ENCODE measurements at places on chromosomes 7 and 10.

- DNase-seq, result no peak
Observed at GRCh38 chr7:714251-714671, 12.2 kb upstream of the DNAAF5 start.

GRCh38 chr10:85859859-85860258 lies 506.7 kb downstream of the GRID1 start:
- DNase-seq, result no peak

DNA sequence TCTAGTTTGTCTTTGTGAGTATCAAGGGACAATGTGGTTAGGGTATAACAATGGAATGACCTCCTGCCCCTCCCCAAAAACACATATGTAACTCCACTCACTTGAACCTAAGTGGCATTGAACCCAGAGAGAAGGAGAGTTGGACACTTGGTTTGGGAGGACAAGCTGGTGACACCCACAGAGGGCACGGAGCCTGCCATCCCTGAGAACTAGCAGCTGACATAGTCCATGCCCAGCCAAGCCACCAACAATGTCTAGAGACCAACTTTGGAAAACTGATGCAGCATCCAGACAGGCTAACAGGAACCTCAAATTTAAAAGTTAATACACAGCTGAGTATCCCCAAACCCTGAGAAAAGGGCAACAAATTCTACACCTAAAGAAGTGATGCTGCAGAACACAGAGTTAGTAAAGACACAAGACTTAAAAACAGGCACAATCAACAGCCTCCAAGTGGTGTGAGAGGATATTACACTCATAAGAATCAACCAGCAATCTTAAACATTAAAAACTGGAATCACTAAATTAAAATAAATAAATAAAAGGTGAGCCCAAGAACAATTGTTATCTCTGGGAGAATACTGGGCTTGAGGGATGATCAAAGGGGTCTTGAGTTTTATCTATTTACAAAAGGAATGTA lies 27.2 kb downstream of the NUDCD3 start:
- DNase-seq, result no peak

DNA sequence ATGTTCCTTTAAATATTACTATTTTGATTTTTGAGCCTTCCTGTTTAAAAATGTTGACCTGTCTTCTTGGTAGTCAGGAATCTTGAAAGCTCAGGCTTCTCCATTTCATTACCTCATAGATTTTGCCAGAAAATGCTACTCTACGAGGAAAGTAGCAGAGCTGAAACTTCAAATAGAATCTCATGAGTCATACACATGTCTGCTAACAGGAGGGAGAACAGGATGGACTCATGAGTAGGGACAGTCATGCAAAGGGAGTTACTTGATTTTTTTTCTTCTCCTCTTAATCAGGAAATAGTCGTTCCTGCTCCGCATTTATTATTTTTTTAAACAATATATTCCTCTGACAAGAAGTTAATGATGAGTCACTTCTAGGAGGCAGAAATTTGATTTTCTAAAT lies 37.0 kb upstream of the MINDY3 start:
- no peak for DNase-seq

GRCh38 chr10:71191019-71191418 lies 21.4 kb upstream of the UNC5B start:
- DNase-seq, result no peak

- no peak for DNase-seq
Observed at GRCh38 chr7:132817949-132818348, 241.7 kb upstream of the PLXNA4 start.

DNA sequence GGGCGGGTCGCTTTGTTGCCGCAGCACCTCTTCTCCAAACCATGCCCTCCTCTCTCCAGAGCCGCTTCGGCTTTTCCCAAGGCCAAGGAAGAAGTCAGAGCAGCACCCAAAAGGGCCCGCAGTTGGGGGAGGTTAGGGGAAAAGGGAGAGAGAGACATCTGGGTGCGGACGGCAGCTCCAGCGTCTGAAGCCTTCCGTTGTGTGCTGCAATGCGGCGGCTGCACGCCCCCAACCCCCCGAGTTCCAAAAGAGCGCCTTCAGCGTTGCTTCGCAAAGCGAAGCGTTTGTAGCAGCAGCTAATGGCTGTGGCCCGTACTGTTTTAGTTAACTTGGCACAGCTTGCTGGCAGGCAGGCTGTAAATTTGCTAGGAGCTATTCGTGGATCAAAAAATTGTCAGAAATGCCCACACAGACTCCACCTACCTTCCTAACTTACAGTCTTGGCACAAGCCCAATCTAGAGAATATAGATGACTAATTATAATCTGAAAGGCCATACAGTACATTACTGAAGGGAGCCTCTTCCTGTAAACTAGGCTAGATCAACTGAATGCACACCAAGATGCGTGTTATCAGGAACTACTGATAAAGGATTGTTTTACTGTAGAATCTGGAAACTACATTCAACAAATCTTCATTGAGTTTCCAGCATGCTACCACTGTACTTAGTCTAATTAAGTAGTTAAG lies 1.1 kb upstream of the KBTBD2 start:
- peak; percentile 50 for DNase-seq

GRCh38 chr7:17043012-17043877 lies 161.5 kb upstream of the AGR3 start:
- DNase-seq, result no peak

DNA sequence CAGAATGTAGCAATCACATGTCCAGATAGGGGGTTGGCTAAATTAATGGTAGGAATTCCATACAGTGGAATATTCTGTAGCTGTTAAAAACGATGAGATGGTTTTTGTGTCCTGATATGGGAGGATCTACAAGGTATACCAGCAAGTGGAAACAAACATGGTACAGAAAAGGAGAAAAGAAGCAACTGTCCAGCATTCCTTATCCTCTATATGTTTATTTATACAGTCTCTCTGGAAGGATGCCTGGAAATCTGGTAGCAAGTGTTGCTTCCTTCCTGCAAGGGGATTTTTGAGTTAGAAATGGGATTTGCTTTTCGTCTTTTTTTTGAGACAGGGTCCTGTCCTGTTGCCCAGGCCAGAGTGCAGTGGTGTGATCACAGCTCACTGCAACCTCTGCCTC lies 19.3 kb downstream of the IL15RA start:
- DNase-seq, result no peak

DNA sequence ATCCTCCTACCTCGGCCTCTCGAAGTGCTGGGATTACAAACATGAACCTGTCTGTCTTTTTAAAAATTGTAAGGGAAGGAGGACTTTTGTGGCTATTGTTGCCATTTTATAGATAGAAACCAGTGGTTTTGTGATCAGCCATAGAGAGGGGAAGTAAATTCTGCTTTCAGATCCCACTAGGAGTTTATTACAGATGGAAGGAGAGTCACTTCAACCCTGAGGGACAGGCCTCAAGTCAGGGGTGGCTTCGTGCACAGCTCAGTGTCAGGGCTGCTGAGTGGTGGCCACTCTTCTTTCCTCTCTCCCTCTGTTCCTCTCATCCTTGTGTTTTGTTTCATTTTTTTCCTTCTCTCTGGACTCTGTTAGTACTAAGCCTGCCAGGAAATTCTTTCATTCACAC lies 60.8 kb downstream of the OGDH start:
- DNase-seq, result no peak

GRCh38 chr7:139108266-139109187 lies 993 bp downstream of the ZC3HAV1 start:
- peak; percentile 30 for DNase-seq

GRCh38 chr7:138382862-138383565 lies 77.0 kb upstream of the TRIM24 start:
- no peak for DNase-seq

- DNase-seq, result no peak
Observed at GRCh38 chr10:126147866-126148587, 240.2 kb downstream of the ADAM12 start.

DNA sequence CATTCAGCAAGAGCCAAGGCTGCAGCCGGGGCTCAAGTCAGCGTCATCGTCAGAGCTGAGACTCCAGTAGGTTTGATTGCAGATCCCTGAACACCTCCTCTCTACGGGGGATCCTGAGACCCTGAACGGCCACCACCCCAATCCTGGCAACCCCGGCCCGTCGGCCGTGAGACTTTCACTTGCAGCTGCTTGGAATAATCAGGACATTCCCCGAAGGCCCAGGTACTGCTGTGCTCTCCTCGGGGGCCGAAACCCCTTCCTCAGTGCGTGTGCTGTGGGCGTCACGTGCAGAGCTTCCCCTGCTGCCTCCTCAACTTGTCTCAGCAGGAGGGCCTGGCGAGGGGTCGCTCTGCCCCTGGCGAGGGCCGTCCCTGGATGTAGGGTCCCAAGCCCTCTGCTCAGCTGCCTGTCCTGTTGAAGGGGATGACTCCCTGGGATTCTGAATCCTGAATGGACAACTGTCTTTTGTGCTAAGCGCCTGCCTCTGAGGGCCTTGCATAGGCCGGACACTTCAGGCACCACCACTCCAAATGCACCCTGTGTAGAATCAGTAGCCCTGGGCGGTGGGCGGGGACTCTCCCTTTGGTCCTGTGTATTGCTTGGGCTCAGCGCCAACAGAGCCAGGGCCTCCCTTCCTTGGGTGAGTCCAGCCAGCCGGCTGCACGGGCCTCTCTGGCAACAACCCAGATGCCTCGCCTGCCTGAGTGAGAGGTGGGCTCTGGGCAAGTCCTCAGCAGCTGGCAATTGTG lies 63.8 kb upstream of the EBF3 start:
- no peak for DNase-seq

DNA sequence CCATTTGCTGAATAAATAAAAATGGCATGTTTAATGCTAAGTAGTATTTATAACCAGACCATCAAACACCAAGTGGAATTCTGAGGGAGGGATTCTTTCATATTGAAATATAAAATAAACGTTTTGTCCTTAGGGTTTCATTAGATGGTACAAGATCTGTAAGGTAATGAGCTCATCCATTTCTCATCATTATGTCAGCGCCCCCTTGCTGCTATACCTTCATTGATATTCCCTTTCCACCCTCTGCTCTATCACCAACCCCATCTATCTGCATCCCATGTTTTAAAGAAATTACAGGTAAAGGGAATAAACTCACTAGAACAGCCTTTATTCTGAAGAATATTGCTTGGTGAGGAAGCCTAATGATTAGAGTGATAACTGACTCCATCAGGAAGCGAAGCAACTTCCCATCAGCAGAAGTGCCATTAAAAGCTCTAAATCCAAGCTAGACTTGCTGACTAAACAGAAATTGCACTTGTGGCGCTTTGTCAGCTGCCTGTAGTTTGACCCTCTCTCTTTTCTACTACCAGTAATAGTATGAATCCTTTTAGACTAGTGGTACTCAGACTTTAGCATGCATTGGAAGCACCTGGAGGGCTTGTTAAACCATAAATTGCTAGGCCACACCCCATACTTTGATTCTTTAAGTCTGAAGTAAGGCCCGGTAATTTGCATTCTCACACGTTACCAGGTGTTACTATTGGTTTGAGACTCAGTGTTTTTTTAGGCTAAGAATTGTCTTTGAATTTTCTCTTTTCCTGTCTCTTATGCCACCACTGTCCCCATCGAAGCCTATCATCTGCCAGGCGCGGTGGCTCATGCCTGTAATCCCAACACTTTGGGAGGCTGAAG lies 27.5 kb downstream of the ADD3 start:
- DNase-seq, result no peak

GRCh38 chr7:142053988-142054387 lies 57.5 kb upstream of the MGAM2 start:
- no peak for DNase-seq

- DNase-seq, result no peak
Observed at GRCh38 chr10:130218181-130218641, 82.0 kb downstream of the GLRX3 start.

GRCh38 chr7:85529831-85530230 lies 343.0 kb upstream of the SEMA3D start:
- DNase-seq, result no peak

GRCh38 chr7:47581804-47582763 lies at the start of gene TNS3:
TSS of gene TNS3 (minus strand) at chr7:47582111. CDS start at chr7:47439636, 142,475 bp downstream.
- DNase-seq, result no peak

DNA sequence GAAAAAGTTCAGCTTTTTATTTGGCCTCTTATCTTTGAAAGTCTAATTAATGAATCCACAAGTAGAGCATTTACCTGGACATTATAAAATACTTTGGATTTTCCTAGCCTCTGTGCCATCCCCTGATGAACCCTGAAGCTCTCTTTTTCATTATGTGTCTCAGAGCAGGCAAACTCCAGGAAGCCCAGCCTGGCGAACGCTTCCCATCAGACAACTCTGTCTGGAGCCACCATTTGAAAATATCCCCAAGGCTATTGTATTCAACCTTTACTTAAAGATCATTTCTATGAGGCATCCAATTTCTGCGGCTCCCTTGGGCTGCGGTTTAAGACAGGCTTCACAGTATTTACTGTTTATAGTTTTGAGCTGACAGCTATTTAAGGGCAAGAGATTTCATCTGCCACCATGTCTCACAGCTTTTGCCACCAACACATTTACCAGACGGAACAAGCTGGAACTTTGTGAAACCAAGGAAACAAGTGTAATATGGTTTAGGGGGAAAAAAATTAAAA lies 257.2 kb upstream of the GLI3 start:
- DNase-seq, result no peak

- no peak for DNase-seq
Observed at GRCh38 chr7:1990001-1990670, 242.6 kb downstream of the MAD1L1 start.

- DNase-seq, result peak; percentile 66
Observed at GRCh38 chr7:151085691-151086620, at the start of gene AGAP3. TSS of gene AGAP3 (plus strand) at chr7:151086475. CDS start at chr7:151086742, 267 bp downstream.

- DNase-seq, result no peak
Observed at GRCh38 chr7:140923358-140924006, 1.2 kb downstream of the BRAF start.

DNA sequence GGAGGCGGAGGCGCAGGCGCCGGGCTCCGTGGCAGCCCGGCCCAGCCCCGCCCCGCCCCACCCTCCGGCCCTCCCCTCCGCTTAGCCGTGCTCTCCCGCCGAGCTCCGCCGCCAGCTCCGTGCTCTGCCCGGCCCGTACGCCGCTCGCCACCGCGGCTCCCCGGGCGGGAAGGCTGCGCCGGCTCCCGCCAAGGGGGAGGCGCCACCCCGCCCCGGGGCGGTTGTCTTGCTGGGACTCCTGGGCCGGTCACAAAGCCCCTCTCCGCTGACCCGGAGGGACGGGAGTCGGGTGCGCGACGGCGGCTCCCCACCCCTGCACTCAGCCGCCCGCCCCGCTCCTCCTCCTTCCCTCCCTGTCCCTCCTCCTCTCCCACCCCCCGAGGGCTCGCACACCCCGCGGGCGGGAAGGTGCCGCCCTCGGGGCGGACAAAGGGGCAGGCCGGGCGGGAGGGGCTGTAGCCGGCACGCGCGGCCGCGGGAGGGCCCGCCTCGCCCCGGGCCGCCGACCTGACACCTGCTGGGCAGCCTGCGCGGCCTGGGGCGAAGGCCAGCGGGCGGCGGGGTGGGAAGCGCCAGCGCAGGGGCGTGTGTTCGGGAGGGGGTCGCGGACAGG lies 11.5 kb upstream of the SP8 start:
- no peak for DNase-seq

- DNase-seq, result no peak
Observed at GRCh38 chr7:21020667-21021066, 234.0 kb upstream of the SP8 start.

GRCh38 chr7:106616708-106617051 lies 44.3 kb downstream of the CCDC71L start:
- DNase-seq, result no peak

GRCh38 chr10:30883116-30883515 lies 148.5 kb downstream of the ZNF438 start:
- no peak for DNase-seq

- DNase-seq, result no peak
Observed at GRCh38 chr7:79175374-79175773, 278.1 kb downstream of the MAGI2 start.
